ENCODE measurements at places on chromosomes 4 and X.
A peak's percentile ranks its signal among the peaks of the same experiment; 100 is the strongest.

DNA sequence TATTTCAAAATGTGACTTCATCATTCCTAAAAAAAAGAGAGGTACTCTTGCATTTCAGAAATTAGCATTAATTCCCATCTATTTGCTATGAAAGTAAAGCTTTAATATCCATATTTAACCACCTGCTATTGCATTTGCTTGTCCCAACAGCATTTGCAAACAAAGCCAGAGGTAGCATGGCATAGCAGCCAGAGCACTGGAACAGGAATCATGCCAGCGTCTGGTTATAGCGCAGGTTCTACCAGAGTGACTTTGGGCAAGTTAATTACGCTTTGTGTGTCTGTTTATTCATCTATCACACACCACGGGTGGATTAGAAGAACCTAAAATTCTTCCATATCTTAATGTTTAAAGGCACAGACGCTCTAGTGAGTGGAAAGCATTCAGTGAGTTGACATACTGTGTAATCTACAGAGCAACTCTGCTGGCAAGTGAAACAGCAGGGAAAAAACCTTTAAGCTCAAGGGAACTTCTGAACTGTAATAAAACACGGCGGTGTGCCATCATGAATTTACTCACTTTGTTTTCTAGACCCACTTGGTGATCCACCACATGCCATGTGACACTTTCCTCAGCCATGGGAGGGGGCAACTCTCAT is 76.6 kb upstream of the QRFPR start:
- no peaks in the 10 kb centered on the region for H3K36me3 ChIP-seq
- H3K4me1 ChIP-seq: no peaks in the 10 kb centered on the region
- H3K4me3 ChIP-seq: no peak overlapping the region
- H3K27me3 ChIP-seq: peaks cover 35% of the 10 kb centered on the region
- DNase-seq: no peak
- no peak overlapping the region for H3K27ac ChIP-seq

GRCh38 chrX:38500141-38500540 is 61.2 kb upstream of the TSPAN7 start:
- peaks cover 7% of the 10 kb centered on the region for H3K36me3 ChIP-seq
- H3K4me1 ChIP-seq: no peaks in the 10 kb centered on the region
- no peak overlapping the region for H3K4me3 ChIP-seq
- H3K27ac ChIP-seq: no peak overlapping the region
- peaks cover 21% of the 10 kb centered on the region for H3K27me3 ChIP-seq

- no peak overlapping the region for H3K27ac ChIP-seq
- H3K4me3 ChIP-seq: no peak overlapping the region
- H3K4me1 ChIP-seq: peaks cover 18% of the 10 kb centered on the region
- no peak for DNase-seq
- peaks cover 19% of the 10 kb centered on the region for H3K36me3 ChIP-seq
Observed at GRCh38 chrX:9681422-9681821, 84.2 kb downstream of the GPR143 start.

DNA sequence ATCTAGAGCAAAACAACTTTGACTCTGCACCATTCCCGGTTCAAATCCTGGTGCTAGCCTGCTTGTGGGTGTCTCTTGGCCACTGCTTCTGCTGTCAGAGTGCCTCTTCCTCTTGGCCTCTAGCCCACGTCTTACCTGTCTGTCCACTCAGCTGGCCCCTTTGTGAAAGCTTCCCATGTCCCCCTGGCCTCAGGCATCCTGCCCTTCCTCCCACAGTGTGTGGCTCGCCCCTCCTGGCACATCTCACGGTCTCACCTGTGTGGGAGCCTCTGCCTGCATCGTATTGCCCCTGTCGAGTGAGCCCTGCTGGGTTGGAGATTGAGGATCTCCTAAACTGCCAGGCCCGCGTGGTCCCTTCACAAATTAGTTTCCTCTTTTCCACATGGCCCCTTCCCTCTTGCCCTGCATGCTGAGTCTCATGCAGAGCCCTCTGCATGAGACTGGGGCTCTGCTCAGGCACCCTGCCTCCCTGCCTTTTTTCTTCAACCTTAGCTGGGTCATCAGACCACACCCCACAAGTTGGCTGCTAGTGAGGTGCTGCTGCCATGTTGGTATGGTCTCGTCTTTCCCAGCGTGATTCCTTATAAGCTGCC is 53.7 kb upstream of the TADA2B start:
- peak overlapping the region; percentile 98 for H3K4me3 ChIP-seq
- no peaks in the 10 kb centered on the region for H3K27me3 ChIP-seq
- no peaks in the 10 kb centered on the region for H3K36me3 ChIP-seq
- peak overlapping the region; percentile 55 for H3K27ac ChIP-seq
- H3K4me1 ChIP-seq: peaks cover 70% of the 10 kb centered on the region
